Activated CD4-positive, CD25-positive, alpha-beta regulatory T cell (primary cell): ENCODE measurements at places on chromosomes 12 and 14.

DNA sequence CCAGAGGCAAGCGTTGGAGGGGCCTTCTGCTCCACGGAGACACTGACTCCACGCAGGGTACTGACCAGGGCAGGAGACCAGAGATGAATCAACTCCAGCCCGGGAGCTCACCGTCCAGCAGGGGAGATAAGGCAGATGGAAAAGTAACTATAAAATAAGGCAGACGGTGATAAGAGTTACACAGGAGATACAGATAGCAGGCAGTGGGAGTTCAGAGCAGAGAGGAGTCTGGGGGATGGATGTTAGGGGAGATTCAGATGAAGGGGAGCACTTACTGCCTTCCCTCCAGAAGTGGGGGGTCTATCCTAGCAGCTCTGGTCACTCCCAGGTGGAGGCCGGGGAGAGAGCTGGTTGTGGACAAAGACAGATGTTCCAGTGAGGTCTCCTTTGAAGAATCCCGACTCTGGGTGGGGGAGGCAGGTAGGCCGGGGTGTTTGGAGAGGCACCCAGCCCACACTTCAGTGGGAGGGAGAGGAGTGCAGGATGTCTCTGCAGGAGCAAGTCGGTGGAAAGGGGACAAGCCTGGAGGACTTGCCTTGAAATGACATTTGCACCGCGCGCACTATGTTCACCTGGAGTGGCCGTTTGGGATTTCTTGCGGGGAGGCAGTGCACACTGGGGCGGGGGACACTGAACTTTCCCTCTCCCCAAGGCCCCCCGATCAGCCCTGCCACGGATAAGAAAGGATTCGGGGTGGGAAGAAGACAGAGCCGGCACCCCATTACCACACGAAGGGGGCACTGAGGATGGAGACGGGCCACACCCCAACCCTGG lies 1.2 kb downstream of the PITPNM2 start:
- DNase-seq = no peak

- no peak for DNase-seq
Observed at GRCh38 chr12:110088936-110089335, 35.2 kb upstream of the IFT81 start.

DNA sequence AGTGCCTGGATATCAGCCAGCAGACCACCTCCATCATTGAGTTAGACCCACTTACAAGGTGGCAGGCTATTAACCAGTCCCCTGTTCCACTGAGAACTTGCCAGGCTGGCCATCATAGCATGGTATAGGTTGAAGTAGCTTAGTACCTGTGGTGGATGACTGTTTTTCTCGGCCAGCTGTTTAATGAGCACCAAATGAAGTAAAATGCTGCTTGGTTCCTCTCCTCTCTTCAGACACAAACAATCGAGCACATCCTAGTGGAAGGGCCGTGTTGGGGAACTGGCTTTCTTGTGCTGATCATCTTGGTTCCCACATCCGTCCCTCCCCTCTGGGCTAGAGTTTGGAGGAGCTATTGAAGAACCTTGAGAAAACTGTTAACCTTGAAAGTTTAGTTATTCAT lies 486.2 kb downstream of the RAD51B start:
- DNase-seq = no peak

DNA sequence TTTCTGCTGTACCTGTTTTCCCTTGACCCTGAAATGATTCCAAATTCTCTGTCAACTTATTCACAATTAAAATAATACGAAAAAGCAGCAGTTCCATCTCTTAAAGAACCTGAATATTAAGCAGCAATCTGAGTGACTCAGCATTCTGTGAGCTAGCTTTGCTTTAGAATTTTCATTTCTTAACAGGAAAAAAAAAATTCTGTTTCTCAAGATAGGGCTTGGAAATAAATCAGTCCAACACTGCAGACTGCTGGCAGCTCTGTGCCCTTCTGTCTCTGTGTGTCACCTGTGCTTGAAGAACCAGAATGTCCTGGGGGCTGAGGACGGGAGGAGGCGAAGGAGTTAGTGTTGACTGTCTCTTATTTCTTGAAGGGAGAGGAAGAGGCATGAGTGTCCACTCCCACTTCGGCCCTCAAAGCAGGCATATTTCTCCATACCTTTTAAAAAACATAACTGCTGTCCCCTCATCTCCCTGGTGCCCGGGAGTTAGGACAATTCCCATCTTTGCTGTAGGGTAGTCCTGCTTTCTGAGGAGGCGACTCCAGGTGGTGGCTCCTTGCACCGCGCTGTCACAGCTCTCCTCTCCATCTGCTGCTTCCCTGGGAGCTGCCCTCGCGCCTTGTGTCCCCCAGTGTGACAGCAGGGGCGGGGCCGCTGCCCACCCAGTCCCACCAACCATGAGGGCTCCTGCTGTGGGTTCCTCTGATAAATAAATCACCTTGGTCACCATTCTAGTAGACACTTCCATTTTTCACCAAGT lies 203.1 kb downstream of the CALM1 start:
- no peak for DNase-seq

- DNase-seq = no peak
Observed at GRCh38 chr14:90756755-90757345, 59.4 kb downstream of the TTC7B start.

DNA sequence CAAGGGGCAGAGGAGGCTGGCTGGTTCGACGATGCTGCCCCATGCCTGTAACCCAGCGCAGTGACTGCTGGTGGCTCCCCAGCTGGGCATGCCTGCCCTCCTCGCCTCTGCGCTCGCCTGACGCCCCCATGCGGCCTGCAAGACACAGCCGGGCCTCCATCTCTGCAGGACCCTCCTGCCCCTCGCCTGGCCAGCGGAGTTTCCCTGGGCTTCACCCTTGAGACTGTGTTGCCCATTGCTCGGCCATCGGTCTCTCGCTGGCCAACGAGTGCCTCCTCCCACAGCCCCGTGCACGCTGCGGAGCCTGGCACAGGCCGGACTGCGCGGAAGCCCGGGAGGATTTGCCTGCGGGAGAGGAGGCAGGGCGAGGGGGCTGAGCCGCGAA lies 17.6 kb downstream of the ASPG start:
- no peak for DNase-seq

DNA sequence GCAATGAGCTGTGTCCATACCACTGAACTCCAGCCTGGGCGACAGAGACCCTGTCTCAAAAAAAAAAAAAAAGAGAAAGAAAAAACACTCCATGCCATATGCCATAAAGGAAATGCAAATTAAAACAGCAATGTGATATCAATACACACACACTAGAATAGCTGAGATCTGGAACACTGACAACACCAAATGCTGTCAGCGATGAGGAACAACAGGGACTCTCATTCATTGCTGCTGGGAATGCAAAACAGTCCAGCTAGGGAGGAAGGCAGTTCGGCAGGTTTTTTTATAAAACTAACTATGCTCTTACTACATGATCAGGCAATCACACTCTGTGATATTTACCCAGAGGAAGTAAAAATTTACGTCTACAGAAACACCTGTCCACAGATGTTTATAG lies 3.4 kb upstream of the ABCB9 start:
- DNase-seq = no peak

DNA sequence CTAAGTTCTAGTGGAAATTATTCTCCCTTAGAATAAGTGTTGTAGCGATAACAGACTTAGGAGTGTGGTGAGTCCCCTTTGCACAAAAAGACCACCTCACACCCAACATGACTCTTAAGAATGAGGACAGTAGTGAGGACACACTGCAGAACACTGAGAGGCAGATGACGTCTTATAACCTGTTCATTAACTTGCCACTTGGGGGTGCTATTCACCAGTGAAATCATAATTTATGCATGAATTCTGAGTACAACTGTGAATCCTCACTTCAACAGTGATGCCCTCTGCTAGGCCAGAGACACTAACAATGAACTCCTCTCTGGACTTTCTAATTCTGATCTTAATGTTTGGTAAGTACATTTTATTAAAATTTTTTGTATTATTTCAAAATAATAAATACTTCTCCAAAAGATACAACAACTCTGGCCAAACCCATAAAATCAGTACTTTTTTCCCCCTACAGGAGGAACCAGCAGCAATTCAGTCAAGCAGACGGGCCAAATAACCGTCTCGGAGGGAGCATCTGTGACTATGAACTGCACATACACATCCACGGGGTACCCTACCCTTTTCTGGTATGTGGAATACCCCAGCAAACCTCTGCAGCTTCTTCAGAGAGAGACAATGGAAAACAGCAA lies 274.7 kb downstream of the DAD1 start:
- DNase-seq = no peak

GRCh38 chr12:50257236-50258166 lies 25.8 kb downstream of the LIMA1 start:
- no peak for DNase-seq

DNA sequence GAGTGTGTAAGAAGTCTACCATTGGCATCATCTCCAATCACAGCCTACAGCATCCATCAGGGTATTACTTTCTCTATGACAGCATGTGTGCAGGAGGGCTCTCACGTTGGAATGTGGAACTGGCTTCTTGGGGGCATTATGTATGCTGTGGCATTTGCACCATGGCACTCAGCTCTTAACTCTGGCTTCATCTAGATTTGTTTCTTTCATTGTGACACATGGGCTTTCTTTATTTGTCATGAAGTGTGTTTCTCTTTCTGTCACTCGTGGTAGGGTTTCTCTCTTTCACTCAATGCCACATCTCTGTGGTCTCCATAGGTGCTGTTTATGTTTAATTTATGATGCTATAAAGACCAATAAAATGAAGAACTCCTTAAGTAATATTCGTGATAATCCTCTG lies 191.2 kb upstream of the GARIN2 start:
- no peak for DNase-seq

DNA sequence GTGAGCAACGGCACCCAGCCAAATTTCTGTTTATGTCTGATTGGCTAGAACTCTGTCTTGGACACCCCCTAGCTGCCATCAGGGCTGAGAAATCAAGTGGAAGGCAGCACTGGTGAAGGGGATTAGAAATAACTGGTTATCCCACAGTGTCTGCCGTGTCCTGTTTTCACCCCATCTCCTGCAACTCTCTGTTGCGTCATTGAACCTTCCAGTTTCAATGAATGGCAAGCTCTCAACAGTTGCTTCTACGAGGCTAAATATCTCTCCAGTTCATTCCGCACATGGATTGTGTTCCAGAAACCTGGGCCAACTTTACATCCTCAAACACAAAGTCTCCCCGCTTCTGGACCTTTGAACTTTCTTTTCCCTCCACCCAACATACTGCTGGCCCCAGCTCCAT lies 173.7 kb downstream of the RBM19 start:
- no peak for DNase-seq

DNA sequence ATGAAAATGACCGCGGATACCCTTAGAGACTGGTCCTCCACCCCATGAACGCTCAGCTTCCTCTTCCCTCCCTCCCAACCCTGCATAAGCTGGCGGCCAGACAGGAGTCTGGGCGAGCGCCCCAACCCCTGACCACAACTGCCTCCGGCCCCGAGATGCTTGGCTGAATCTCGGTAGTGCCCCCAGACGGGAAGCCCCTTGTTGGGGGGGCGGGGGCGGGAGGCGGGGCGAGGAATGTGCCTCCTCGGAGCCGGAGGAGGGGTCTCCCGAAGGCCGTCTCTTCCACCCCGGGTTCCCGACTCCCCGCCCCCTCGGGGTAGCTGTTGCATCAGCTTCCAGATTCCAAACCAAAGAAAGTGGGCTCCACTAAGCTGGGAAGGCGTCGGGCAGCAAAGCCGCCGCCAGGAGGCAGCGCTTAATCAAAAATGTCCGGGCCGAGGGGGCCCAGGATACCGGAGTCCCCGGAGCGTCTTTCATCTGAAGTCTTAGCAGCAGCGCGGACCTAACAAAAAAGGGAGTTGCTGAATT lies 7.1 kb upstream of the MRPL52 start:
- peak; percentile 24 for DNase-seq

GRCh38 chr12:89544681-89545184 lies 18.9 kb upstream of the POC1B start:
- no peak for DNase-seq

- no peak for DNase-seq
Observed at GRCh38 chr12:95545731-95546490, 5.4 kb downstream of the USP44 start.

GRCh38 chr14:78363008-78363407 lies 192.8 kb downstream of the NRXN3 start:
- no peak for DNase-seq

DNA sequence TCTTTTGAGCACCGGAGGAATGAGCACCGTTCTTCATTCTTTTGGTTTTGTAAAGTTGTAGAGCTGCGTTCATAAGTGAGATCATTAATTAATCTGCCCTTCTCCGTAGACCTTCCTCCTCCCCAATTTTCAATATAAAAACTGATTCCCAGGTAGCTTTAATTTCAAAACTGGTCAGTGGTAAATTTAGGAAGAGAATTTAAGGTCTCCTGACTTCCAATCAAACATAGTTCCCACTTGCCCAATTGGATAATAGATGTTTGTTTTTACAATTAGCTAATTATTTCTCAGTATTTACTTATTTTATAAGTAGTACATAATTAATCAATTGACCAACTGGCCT lies 27.2 kb upstream of the YBX3 start:
- DNase-seq = no peak

DNA sequence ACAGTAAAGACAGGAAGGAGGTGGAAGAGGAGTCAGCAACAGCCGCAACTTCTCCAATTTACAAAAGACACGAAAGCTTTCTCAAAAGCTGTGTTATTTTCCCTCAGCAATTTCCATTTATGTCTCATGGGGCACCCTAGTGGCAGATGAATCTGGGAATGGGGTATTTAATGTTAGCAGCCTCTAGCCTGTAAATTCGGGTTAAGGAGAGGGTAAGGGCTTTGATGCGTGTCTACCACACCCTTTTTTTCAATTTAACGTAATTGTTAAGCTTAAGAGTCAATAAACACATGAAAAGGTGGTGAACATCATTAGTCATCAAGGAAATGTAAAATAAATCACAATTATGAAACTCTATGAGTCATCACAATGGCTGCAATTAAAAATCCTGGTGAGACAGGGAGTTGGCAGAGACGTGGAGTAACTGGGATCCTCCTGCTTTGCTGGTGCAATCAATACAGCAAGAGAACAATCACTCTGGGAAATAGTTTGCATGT lies 986.4 kb downstream of the AACS start:
- no peak for DNase-seq

DNA sequence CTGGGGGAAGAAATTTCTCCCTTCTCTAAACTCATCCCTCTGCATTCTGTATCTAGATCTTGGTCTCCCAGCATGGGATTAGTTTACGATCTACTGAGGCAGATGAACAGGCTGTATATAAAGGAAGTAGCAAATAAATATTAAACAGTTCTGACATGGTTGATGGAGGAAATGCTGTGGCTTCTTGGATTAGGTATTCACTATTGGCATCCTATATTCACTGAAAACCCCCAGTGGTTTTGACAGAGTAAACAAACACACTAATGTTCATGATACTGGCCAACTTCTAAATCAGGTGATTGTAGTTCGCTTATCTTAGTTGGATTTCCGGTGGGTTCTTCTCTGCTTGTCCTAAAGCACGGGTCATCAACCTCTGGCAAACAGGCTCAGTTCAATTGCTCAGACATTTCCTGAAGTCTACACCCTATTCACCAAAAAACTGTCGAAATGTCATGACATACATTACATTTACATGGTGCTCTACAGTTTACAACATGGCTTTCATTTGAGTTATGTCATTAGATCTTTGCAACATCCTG lies 433.9 kb downstream of the EGLN3 start:
- DNase-seq = no peak

GRCh38 chr14:71243697-71244096 lies 336.4 kb downstream of the PCNX1 start:
- DNase-seq = no peak
